Activated naive CD8-positive, alpha-beta T cell treated with anti-CD3 and anti-CD28 coated beads, Interleukin-2, amount 50 U/mL, for 24 hours (primary cell): ENCODE measurements at places on chromosomes 7 and 10.

DNA sequence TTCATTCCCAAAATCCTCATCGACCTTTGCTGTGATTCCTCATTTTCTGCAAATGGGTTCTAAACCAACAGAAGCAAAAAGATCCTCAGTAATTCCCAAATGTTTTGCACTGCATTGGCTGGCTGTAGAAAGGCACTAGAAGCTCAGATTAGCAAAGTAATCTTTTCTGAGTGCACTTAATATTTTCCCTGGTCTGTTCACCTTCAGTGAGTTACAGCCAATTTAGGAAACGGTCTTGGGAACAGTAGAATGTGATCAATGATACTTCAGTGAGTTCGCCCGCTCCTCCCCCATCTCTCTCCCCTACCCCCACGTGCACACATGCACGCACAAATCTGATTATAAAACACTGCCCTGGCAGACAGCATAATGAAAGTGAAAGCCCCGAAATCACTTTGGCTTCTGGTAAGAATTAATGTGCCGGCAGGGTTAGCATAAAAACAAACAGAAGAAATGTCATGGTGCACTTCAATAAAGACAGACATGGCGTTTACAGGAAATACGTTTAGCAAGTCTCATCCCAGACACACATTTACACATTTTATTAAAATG, 201.3 kb upstream of the CDCA7L start:
- peak; percentile 42 for DNase-seq

GRCh38 chr7:2982831-2983230, 60.8 kb downstream of the CARD11 start:
- DNase-seq: peak; percentile 56

DNA sequence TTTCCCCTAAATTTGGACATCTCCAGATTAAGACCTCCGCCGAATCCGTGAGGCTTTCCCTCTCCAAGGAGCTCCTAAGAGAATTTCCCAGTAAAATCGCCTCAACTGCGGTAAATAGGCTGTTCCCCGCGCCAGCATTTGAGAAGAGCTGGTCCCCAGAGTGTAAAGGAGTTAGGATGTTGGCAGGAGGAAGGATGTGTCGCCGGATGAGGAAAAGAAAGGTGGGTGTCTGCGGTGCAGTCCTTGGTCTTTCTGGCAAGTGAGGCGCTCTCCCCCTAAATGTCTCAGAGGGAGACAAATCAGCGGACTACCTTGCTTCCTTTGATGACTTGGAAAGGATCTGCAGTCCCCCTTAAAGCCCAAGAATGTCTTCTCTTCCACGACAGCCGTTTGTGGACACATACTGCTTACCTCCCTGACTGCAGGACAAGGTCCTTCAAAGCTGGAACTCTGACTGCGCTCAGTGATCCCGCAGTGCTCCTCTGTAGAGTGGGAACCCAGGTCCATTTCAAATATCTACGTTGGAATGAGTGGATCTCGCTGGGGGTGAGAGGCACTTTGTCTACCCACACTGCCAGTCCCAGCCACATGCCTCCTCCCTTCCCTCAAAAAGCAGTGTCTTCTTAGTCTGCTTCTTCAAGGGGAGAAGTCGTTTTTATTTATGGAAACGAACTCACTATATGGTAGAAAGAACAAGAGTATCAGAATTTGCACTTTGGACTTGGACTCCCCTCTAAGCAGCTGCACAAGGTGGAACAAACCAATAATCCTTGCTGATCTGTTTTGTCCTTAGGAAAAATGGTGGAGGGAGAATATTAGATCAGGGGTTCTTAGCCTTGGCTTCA, 1.1 kb upstream of the DLG5 start:
- peak; percentile 3 for DNase-seq

GRCh38 chr7:87058744-87059524, 520 bp downstream of the ELAPOR2 start:
- DNase-seq: peak; percentile 16

- no peak for DNase-seq
These were observed 107.4 kb downstream of the MKX start for GRCh38 chr10:27638071-27638750.

GRCh38 chr7:139680676-139681462, 96.9 kb downstream of the HIPK2 start:
- peak; percentile 81 for DNase-seq

DNA sequence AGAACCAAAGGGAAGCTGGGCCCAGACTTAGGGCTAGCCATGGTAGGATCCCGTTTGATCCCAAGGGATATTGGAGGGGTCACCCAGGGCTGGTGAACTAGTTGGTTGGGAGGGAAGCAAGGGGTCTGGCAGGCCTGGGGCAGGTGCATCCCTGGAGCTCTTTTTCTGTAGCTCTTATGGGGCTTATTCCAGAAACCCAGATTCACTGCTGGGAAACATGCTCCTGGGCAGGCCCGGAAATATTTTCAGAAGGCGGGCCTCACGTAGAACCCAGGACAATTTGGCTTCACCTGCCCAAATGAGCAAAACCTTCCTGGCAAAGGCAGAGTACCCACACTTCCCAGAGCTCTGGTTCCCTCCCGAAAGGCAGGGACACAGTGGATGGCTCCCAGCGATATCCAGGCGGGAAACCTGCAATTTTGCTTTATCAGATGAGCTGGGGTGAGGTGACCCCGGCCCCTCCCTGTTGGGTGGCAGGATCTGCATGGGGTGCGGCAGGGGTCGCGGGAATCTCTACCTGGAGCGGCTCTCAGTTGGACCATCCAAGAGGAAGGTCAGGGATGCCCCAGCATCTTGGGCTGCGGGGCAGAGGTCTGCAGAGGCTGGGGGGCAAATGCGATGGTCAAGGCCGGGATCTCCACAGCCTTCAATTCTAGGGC, 533.9 kb downstream of the TCERG1L start:
- no peak for DNase-seq

DNA sequence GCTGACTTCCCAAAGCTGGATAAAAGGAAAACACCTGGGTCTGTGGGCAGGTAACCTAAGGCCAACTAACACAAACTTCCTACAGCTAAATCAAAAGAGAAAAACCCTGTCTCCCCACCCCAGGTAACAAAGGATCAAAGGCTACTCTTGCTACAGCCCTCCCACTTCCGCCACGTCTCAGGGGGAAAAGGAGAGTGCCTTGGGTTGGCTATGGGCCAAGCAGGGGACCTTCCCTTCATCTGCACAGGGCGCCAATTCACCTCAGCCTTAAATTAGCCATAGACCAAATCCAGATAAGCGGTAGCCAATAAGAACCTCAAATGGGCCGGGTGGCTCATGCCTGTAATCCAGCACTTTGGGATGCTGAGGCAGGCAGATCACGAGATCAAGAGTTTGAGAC, 69.1 kb upstream of the LANCL2 start:
- no peak for DNase-seq

DNA sequence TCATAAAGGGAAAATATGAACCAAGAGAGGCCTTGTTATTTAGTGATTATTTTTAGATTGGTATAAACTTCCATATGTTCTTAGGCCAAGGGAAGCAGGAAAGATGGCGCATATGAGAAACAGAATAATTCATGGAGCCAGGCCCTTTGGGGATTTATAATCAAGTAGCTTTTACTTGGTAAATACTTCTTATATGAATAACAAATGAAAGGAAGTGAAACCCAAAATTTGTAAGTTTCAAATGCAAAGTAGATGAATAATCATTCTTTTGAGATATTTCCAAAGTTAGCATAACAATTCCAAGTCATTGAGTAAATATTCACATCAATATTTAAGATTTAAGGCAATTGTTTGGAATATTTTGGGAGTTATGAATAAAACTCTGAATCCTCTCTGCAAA, 13.9 kb upstream of the OPTN start:
- no peak for DNase-seq

- DNase-seq: no peak
These were observed 41.0 kb downstream of the SP8 start for GRCh38 chr7:20745702-20746101.

- DNase-seq: no peak
These were observed 419.4 kb upstream of the CELF2 start for GRCh38 chr10:10598297-10598696.

- no peak for DNase-seq
These were observed 38.0 kb downstream of the FAM149B1 start for GRCh38 chr10:73205890-73206289.

DNA sequence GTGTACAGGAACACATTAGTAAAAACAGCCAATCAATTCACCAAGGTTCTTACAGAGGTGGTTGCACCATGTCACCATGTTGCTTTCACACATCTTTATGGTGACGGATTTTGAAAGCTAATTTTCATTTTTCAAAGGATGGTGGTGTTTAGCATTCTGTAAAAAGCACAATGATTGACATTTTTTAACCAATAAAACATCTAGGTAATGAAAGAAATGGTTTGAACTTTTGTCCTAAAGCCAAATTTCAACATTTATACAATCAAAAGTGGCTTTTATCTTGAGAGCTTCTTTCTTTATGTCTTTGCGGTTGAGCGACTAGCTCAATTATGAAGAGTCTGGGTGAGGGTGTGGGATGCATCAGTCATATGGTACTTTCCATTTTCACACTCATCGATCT, 94.4 kb downstream of the MALRD1 start:
- no peak for DNase-seq

DNA sequence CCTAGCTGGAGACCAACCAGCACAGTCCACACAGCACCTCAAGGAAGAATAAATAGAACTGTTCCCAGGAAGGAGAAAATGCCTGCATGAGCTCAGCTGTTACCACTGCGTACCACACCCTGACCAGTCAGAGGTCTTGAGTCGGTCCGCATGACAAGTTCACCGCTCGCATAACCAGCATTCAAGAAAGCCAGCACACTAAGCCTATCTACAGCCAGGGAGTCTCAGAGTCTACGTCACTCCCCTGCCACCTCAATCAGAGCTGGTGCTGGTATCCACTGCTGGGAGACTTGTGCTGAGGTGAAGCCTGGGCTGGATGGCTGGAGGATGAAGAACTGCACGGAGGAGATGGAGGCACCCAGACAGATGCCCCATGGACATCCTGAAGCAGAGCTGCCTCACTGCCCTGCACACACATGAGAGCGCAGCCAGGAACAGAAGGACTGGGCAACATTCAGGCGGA, 19.6 kb downstream of the AKR1C1 start:
- DNase-seq: no peak

DNA sequence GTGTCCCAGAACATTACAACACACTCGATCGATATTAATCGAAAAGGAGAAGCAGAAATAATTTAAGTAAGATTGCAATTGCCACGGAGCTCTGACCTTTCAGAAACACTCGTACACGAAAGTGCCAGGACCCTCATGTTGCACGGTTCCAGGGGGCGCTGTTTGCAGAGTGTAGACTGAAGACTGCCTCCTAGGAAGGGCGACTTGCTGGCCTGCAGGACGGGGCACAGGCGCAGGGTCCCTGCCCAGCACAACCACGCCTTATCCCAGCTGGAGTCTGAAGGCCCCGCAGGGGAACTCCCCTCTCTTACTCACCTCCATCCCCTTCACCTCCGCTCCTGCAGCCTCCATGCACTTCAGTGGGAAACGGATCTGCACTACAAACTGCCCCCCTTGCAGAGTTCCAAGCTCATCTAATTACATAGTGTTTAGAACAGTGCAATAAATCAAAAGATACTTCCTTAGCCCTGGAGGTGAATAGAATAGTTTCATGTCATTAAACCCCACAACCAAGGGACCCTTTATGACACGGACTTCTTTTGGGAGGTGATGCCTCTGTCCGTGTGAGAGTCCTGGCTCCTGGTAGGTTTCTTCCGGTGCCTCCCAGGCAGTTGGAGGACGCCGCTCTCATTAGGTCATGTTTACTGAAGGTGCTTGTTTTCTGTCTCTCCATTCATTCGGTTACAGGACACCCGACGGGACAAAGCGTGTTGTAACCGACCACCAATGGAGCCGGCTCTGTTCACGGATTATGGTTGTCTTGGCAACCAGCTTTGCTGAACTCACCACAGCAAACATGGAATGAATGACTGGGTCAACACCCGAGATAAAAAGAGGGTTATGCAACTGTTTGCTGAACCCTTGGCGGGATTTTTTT, 262.2 kb downstream of the BAMBI start:
- no peak for DNase-seq

DNA sequence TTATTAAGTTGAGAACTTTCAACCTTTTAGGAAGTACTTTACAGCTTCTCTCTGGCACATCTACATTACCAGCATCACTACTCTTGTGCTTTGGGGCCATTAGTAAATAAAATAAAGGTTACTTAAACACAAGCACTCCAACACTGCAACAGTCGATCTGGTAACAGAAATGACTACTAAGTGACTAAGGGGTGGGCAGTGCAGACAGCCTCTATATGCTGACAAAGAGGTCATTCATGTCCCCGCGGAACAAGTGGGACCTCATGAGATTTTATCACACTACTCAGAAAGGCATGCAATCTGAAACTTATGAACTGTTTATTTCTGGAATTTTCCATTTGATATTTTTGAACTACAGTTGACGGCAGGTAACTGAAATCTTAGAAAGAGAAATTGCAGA, 111.3 kb upstream of the DNAJB12 start:
- no peak for DNase-seq

DNA sequence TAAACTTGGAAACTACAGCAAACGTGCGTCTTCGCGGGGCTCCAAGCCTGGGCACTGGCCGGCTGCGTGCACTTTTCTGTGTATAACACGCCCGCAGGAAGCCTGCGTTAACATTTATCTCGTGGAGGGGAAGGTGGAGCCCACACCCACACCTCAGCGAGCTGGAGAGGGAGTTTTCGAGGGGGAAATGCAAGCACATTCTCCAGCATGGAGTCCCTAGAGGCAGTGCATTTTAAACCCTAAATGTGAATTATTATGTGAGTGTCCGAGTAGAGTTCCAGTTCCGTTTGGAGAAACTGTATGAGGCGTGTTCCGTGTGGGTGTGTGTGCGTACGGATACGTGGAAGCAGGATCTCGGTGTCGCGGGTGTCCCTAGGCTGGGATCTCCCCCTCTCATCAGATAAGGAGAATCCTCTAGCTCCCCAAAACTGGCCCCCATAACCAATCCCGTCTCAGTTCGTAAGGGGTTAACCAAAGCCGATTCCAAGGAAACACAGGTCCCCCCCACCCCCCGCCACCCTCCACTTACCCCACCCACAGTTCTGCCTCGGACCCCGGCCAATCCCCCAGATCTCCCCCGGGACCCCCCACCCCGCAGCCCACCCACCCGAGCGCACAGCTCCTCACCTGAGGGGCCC, 403 bp downstream of the CDK6 start:
- DNase-seq: peak; percentile 33

- DNase-seq: no peak
These were observed 21.2 kb upstream of the BLOC1S2 start for GRCh38 chr10:100307684-100308083.

DNA sequence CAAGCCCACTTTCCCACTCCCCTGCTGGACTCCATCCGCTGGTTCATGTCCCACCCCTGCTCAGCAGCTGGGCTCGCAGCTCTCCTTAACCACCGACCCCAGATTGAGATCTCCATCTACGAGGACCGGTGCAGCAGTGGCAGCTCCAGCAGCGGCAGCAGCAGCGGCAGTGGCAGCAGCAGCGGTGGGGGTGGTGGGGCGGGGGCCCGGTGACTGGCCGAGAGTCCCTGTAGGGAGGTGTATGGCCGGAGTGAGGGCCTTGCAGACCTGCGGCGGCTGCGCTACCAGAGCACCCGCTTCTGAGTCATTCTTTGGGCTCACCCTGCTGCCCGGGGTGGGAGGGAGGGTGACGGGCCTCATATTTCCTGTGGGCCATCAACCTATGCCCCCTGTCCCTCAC, 15.8 kb downstream of the GOLGA7B start:
- DNase-seq: no peak
